ENCODE measurements at places on chromosomes 5 and 9. TPM values are rescaled to one million over a fixed set of nuclear protein-coding genes. Genes with fewer than 3 reads are reported as not detected.

Gene KCNN2
- under 0.01 TPM for total RNA-seq

Gene QRFP
- total RNA-seq = not detected

Gene PCDHGA11
- 2.1 TPM for total RNA-seq

Gene PCDHGA12
- 2.2 TPM for total RNA-seq

Gene IFNA14
- total RNA-seq = not detected

Gene OR13F1
- total RNA-seq = not detected

Gene SLC2A6
- total RNA-seq = 3.8 TPM

Gene SLC1A3
- 16.9 TPM for total RNA-seq

Gene ARHGEF28
- 58.1 TPM for total RNA-seq

Gene RABGAP1
- 51.3 TPM for total RNA-seq

Gene PCDHGC3
- 17.1 TPM for total RNA-seq

Gene PTGES
- total RNA-seq = 11.0 TPM

Gene SH3GLB2
- 46.5 TPM for total RNA-seq

Gene ARHGAP26
- 30.2 TPM for total RNA-seq

Gene HSD17B3
- under 0.01 TPM for total RNA-seq

Gene INSL6
- total RNA-seq = not detected

Gene PCDHB12
- 0.28 TPM for total RNA-seq

Gene BOD1
- 121 TPM for total RNA-seq

Gene SLC45A2
- total RNA-seq = 0.14 TPM

Gene KCNV2
- not detected for total RNA-seq

Gene HMCN2
- total RNA-seq = under 0.01 TPM

Gene HRCT1
- 0.34 TPM for total RNA-seq

Gene PCDHB14
- total RNA-seq = 1.7 TPM

Gene NME5
- total RNA-seq = under 0.01 TPM

Gene PRUNE2
- under 0.01 TPM for total RNA-seq

Gene TLE1
- 51.3 TPM for total RNA-seq

Gene IL9
- total RNA-seq = not detected

Gene LCN15
- total RNA-seq = not detected

Gene PCDHGB7
- total RNA-seq = 1.4 TPM

Gene PCDHB9
- under 0.01 TPM for total RNA-seq

Gene HSPA4
- 178 TPM for total RNA-seq

Gene CDH9
- not detected for total RNA-seq

Gene SLIT3
- 1.4 TPM for total RNA-seq

Gene RASGRF2
- 1.0 TPM for total RNA-seq

Gene OTP
- not detected for total RNA-seq

Gene ADGRD2
- total RNA-seq = 0.34 TPM

Gene FGD3
- 0.34 TPM for total RNA-seq

Gene PCDHGA10
- 1.7 TPM for total RNA-seq

Gene ANKRD31
- total RNA-seq = 0.34 TPM

Gene CLK4
- 29.2 TPM for total RNA-seq

Gene GDNF
- total RNA-seq = 0.07 TPM

Gene CNTFR
- total RNA-seq = not detected

Gene CYSRT1
- total RNA-seq = 1.6 TPM

Gene IFNA21
- total RNA-seq = not detected

Gene C9orf85
- 21.7 TPM for total RNA-seq

Gene DPH7
- 23.6 TPM for total RNA-seq
